A549 treated with dexamethasone at 1 μM for 4 hours (cell line): ENCODE measurements at places on chromosomes 1 and 21. TPM values are rescaled to one million over a fixed set of nuclear protein-coding genes. Genes with fewer than 3 reads are reported as not detected.

Gene FAM177B
- total RNA-seq, result not detected in 5 replicates

Gene ANGPTL1
- 0.08 TPM in 1 of 5 replicates, not detected in the others for total RNA-seq

Gene LAMB3
- total RNA-seq, result 14.4 to 21.7 TPM (median 19.4 TPM) in 5 replicates

Gene CFAP107
- total RNA-seq, result not detected in 5 replicates

Gene ATP1A4
- total RNA-seq, result not detected in 5 replicates
